ENCODE measurements at places on chromosomes 16 and 17.

- DNase-seq = no peak
Measured at GRCh38 chr16:19649980-19650379, 68.0 kb downstream of the KNOP1 start.

GRCh38 chr16:82609140-82609539 lies 17.6 kb upstream of the CDH13 start:
- no peak for DNase-seq

GRCh38 chr17:2755891-2756724 lies 6.7 kb upstream of the CCDC92B start:
- DNase-seq = no peak

- DNase-seq = no peak
Measured at GRCh38 chr17:52606590-52606989, 448.1 kb upstream of the CA10 start.

- DNase-seq = no peak
Measured at GRCh38 chr16:79468121-79468552, 132.4 kb downstream of the MAF start.

GRCh38 chr16:89823087-89823823 lies 5.0 kb upstream of the SPIRE2 start:
- no peak for DNase-seq

- DNase-seq = no peak
Measured at GRCh38 chr17:50055055-50055425, 870 bp upstream of the ITGA3 start.

Measured in aorta (tissue), 5 donors.